SW480 (cell line): ENCODE measurements at places on chromosomes 11 and 22.

GRCh38 chr22:31241936-31242335 is 29.8 kb downstream of the LIMK2 start:
- DNase-seq: no peak

GRCh38 chr11:119790476-119790875 is 61.5 kb upstream of the NECTIN1 start:
- DNase-seq: no peak

GRCh38 chr11:131409345-131409744 is 38.9 kb downstream of the NTM start:
- DNase-seq: no peak

GRCh38 chr11:13298765-13299164 is 21.2 kb downstream of the BMAL1 start:
- DNase-seq: no peak

GRCh38 chr11:110929129-110929528 is 216.9 kb upstream of the ARHGAP20 start:
- DNase-seq: no peak

GRCh38 chr11:88799771-88800500 is 265.8 kb downstream of the GRM5 start:
- DNase-seq: no peak

DNA sequence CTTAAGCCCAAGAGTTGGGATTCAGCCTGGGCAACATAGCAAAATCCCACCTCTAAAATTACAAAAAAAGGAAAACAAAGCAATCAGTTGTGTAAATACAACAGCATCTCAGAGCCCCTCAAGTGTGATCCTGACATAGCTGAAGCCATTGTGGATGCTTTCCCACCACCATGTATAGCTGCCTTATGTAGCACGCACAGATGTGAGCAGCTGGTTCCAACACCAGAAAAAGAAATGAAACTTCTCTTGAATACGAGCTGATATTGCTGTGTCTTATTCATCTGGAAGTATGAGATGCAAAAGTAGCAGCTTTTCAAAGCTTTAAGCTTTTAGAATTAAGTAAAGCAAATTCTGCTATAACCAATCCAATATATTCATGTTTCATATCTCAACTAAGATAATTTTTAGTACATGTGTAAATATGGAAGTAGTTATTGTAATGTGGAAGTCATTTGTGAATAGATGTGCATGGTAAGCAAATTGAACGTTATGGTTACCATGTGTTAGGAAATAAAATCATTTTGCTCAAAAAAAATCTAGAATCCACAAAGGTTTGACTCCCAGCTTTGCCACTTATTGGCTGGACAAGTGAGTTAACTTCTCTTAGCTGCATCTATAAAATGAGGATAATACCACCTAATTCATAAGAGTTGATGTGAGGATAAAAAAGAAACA is 63.2 kb downstream of the SGSM3 start:
- DNase-seq: no peak

DNA sequence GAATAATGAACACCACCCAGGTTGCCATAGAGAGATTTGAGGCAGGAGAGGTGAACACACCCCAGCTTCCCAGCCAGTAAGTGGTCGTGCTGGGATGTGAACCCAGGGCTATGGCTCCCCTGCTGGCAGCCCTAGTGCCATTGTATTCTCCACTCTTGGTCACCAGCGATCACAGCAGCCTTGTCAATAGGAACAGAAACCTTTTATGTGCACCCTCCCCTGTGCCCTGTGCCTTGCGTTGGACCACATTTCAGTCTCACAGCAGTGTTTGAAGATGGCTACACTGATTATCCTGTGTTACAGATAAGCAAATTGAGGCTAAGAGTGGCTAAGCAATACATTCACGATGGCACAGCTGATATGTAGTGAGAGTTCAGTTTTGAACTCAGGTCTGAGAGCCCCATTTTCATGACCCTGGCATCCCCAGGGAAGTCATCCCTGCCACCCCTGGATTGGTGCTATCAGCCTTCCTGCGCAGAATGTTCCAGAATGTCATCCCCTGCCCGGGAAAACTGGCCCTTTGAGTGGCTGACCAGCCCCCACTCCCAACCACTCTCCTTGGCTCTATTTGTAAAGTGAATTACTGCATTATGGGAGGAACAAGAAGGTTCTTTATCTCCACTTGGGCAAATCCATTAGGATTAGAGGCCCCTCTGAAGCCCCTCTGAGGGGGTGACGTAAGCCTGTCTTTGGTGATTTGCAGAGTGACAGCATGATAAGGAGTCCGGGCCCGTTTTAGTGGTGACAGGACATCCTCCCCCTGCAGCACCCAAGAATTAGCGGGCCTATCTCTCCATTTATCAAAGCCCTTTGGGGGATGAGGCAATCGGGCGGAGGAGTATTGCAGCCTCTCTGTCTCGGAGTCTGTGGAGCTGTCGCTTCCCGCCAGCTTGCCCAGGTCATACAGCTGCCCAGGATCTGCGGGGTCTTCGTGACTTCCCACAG is 30.9 kb downstream of the SMIM38 start:
- DNase-seq: no peak

GRCh38 chr11:78572394-78572793 is 2.3 kb downstream of the NARS2 start:
- DNase-seq: no peak

DNA sequence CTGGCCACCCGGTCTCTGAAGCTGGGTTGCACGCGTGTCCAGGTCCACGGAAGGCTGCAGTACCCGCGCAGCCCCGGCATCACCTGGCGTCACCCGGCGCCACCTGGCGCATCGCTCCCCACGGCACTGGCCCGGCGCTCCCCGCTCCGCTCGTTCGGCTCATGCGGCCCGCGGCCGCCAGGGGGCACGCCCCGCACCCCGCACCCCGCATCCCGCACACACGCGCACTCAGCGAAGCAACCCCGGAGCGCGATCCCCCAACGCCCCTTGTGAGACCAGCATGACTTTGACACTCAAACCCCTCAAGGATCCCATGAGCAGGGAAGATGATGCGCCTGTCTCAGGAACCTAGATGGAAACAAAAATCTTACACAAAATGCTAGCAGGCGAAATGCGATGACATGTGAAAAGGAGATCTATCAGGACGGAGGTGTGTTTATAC is 11.9 kb downstream of the B3GNT6 start:
- DNase-seq: peak; percentile 53

DNA sequence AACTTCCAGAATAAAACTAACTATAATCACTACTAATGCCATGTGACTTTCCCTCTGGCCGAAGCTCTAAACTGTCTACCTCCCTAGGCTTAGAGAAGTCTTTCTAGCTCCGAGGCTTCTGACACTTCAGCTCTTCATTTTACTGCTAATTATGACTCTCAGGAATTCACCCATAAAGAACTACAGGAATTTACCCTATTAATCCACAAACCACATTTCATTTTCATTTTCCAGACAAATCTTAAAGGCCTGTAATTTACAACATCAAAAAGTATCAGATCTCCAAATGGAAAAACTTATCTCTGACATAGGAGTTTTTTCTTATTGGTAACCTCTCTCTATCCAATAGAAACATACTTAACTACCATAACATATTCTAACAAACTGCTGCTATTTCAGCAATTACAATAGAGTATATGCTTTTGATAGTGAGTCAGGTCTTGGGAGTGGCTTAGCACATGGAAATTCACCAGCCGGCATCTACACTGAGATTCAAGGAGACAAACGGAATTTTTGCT is 33.4 kb downstream of the MRTFA start:
- peak; percentile 38 for DNase-seq

GRCh38 chr11:61392981-61393595 is 701 bp downstream of the TMEM216 start:
- DNase-seq: peak; percentile 12

- no peak for DNase-seq
These were observed 30.6 kb downstream of the MCHR1 start for GRCh38 chr22:40709752-40710413.

DNA sequence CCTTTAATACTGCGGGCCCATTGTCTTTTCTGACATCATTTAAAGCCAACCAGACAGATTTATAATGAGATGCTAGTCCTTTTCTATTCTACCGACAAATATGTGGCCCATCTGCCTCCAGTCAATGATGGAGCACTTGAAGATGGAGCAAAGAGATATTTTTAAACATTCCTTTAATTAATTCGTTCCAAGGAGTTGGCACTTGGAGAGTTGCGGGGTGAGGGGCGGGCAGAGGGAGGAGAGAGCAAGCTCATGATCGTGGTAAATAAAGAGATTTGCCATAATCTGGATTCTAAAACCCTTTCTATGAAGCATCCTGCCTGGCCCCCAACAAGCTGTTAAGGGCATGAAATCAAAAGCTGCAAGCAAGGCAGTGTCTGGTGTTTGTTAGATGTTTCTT is 5.0 kb downstream of the SLC1A2 start:
- DNase-seq: no peak
